ENCODE measurements at places on chromosomes 2 and 18. TPM values are rescaled to one million over a fixed set of nuclear protein-coding genes. Genes with fewer than 3 reads are reported as not detected.

DNA sequence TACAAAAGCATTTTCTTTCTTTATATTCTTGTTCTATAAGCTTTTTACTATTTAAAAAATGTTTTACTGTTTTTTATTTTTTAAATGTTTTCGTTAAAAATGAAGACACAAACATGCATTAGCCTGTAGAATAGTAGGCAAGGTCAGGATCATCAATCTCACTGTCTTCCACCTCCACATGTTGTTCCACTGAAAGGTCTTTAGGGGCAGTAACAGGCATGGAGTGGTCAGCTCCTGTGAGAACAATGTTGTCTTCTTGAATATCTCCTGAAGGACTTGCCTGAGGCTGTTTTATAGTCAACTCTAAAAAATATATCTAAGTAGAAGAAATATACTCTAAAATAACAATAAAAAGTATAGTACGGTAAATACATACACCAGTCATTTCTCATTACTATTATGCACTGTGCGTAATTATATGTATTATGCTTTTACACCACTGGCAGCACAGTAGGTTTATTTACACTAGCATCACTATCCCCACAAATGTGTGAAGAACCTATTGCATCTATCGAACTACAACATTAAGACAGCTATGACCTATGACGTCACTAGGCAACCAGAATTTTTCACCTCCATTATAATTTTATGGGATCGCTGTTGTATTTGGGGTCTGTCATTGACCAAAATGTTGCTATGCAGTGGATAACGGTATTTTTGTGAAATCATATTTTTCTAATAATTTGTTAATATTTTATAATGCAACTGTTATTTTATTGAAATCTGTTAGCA is 764.3 kb downstream of the METTL4 start:
- no peak for DNase-seq

GRCh38 chr2:102826904-102827303 is 65.1 kb downstream of the TMEM182 start:
- DNase-seq: no peak

GRCh38 chr2:141438536-141438935 is 692.3 kb downstream of the LRP1B start:
- DNase-seq: no peak

- no peak for DNase-seq
These were observed 43.9 kb downstream of the MARCHF4 start for GRCh38 chr2:216328347-216328746.

DNA sequence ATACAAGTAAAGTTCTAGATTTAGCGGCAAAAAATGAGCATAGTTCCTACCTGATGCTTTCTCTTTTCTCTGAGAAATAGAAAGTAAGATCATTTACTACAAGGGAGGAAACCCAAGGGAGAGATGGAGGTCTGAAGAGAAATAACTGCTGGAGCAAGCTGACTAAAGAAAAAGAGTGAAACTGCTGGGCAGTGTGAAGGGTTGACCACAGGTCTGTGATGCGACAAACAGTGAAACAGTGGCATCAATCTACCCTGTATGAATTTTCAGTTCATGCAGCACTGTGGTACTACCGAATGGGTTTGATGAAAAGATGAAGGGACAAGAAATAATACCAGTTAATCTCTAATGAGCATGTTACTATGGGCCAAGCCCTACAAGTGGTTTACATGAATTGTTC is 52.2 kb downstream of the CUL3 start:
- no peak for DNase-seq

GRCh38 chr18:13387855-13388548 is 169.4 kb downstream of the LDLRAD4 start:
- DNase-seq: no peak

DNA sequence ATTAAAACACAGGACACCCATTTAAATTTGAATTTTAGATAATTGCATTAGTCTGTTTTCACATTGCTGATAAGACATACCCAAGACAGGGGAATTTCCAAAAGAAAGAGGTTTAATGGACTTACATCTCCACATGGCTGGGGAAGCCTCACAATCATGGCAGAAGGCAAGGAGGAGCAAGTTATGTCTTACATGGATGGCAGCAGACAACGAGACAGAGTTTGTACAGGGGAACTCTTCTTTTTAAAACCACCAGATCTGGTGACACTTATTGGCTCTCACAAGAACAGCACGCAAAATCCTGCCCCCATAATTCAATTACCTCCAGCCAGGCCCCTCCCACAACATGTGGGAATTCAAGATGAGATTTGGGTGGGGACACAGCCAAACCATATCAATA is 79.8 kb upstream of the SMAD2 start:
- no peak for DNase-seq

DNA sequence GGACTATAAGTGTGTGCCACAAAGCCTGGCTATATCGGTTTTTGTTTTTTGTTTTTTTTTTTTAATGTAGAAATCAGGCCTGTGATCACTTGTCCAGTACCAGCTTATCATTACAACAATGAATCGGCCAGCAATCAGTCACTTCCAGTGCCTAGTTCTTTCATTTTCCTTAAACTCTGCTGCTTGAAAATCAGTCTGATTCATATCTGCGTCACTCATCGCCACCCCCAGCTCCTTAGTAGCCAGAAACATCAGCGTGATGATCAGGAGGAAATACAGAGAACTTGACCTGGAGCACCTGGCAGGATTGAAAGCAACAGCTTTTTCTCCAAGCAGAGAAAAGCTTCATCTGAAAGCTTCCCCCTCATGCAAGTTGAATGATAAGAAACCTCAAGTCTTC is 75.4 kb downstream of the SPTBN1 start:
- DNase-seq: no peak

DNA sequence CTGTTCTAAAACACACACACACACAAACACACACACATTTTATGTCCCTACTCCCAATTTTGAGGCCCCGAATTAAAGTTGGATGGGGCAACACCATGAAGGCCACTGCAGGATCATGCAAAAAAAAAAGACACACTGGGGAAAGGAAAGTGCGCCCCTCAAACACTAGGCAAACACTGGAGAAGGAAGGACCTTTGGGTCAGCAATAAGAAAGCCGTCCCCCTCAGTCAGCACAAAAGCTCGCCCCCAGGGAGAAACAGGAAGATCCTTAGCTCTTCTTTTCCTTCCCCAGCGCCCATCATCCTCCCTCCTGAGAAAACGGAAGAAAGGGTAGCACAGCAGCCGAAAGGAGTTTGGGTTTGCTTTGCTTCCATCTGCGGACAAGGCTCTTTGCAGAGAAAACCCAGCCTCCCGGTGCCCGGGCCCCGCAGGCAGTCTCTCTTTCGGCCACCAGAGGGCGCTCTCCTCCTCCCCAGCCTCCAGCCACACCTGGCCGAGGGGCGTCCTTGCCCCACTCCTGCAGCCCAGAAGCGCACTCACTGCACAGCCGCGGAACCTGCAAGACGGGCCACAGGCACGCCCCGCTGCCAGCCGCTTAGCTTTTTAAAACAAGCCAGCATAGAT is 248.5 kb downstream of the CDH20 start:
- peak; percentile 67 for DNase-seq

GRCh38 chr2:9291866-9292265 is 85.3 kb downstream of the ASAP2 start:
- no peak for DNase-seq

The GCG gene
- polyA plus RNA-seq: 83.8 TPM

The MSTN gene
- polyA plus RNA-seq: 0.66 TPM

All from large intestine (tissue), 12 donors.